ELF-1 (cell line): ENCODE measurements at places on chromosomes 6 and 20.

- no peak for DNase-seq
Measured at GRCh38 chr6:131225959-131226358, 90.7 kb downstream of the AKAP7 start.

- no peak for DNase-seq
Measured at GRCh38 chr6:10369896-10370295, 45.0 kb downstream of the TFAP2A start.

DNA sequence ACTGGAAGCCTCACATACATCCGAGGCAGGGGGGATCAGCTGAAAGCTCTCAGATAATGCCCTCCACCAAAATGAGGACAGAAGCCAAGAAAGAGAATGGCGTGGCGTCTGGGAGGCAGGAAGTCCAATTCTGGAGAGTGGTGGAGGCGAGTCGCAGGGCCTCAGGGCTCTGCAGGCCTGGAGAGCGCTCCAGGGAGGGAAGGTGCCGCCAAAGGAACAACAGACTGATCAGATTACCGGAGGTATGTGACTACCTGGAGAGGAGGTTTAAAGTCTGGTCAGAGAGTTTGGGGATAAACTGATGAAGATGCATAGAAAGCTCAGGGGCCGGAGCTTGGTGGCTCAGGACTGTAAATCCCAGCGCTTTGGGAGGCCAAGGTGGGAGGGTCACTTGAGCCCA lies 11.2 kb upstream of the IP6K3 start:
- peak; percentile 76 for DNase-seq

GRCh38 chr6:34447386-34447785 lies 18.5 kb upstream of the PACSIN1 start:
- DNase-seq: no peak

- DNase-seq: no peak
Measured at GRCh38 chr20:35007413-35007812, 51.7 kb downstream of the MYH7B start.

DNA sequence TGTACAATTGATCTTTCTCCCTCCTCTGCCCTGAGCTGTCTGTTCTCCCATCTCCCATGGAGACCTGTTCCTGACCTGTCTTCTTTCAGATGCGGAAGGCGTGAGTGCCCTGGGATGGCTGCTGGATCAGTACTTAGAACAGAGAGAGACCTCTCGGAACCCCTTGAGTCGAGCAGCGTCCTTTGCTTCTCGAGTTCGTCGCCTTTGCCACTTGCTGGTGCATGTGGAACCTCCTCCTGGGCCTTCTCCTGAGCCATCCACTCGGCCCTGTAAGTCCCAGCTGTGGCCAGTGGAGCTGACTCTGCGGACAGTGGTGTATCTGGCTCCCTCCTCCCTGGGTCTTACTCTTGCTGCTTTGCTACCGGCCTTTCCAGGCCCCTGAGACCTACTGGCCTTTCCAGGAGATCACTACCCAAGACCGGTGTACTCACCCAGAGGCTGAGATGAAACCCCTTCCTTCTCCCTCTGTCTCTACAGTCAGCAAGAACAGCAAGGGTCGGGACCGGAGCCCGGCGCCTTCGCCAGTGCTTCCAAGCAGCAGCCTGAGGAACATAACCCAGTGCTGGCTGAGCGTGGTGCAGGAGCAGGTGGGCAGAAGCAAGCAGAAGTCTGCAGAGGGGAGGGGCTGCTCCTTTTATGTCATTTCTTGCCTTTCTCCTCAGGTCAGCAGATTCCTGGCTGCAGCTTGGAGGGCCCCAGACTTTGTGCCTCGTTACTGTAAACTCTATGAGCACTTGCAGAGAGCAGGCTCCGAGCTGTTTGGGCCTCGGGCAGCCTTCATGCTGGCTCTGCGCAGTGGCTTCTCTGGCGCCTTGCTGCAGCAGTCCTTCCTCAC lies 22.5 kb downstream of the CUL9 start:
- DNase-seq: peak; percentile 47

GRCh38 chr20:34373445-34373844 lies 10.4 kb downstream of the ITCH start:
- no peak for DNase-seq

GRCh38 chr20:17613328-17614175 lies 43.7 kb downstream of the DSTN start:
- no peak for DNase-seq

DNA sequence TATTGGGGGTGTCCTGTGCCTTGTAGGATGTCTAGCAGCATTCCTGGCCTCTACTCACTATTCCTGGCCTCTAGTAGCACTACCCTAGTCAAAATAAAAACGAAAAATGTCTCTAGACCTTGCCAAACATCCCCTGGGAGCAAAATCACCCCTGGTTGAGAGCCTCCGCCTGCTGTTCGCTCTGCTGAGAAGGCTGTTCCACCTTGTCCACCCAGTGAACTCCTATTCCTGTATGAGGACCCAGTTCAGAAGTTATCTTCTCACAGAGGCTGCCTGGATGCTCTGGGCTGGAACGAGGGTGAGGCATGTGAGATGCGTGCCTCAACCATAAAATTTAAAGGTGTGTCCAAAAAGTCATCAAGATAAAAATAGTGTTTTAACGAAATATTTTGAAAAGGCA lies 101.9 kb downstream of the TOX2 start:
- no peak for DNase-seq

DNA sequence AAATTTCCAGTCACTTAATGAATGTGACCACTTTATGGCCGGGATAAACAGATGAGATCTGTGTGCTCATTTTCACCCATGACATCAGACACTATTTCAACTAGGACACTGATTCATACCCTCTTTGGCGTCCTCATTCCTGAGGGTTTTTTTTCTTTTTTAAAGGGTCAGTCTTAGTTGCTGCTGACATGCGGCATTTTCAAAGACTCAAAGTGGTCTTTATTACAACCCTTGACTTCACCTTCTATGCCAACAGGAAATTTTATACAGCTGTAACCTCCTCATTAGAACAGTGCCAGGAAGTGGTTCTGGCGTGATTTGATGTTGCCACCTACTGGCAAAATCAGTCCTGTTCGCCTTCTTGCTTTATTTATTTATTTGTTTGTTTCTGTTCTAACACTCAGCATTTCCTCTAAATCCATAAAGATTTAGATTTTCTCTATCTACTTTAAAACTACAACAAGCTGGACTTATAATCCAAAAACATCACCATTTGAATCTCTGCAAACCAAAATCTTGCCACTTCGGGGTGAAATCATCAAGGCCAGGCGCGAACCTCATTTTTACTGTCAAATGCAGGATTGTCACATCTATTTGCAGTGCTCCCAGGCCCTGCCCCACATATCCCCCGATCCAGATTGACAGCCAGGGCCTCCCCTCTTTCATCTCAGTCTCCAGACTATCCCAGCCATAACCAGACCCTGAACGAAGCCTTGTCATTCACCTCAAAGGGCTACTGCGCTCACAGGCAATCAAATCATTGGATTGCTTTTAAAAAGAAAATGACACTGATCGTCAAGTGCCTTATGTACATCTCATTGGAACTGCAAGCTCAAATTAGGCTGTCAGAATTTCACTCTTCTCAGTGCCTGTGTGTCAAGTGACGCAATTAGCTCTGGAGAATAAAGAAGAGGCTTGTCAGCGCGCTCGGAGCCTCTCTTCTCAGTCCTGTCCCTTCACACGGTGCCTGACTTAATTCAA lies 77.5 kb downstream of the C6orf118 start:
- DNase-seq: peak; percentile 3

- DNase-seq: no peak
Measured at GRCh38 chr6:124197148-124197547, 393.5 kb downstream of the NKAIN2 start.

DNA sequence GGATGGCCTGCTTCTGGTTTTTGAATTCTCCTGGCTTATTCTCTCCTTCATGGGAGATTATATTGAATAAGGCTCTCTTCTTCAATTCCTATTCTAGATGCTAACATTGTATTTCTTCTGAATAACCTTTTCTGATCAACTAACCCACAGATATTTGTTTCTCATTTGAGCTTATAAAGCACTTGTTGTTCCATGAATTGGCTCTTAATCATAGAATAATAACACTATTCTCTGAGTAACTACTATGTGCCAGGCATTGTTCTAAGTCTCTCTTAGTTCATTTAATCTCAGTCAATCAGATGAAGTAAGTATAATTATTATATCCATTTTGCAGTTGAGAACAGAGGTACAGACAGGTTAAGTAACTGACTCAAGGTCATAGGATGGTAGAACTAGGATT lies 136.3 kb upstream of the MLIP start:
- DNase-seq: no peak

DNA sequence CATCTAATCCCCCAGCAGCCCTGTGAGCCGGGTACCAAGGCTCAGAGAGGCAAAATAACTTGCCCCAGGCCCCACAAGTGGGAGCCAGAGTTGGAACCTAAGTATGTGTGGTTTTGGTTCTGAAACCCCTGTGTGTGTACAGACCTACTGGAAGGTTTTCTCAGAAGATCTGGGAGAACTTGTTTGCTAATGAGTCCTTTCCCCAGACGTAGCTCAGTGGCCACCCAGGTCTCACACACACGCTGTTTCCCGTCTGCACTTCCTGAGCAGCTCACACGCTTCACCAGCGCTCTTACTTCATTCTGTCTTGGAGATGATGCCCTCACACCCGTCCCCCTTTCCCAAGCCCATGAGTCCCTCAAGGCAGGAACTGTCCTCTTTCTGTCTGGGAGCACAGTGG lies 8.2 kb downstream of the CCN5 start:
- no peak for DNase-seq

- no peak for DNase-seq
Measured at GRCh38 chr6:17866876-17867444, 120.5 kb downstream of the KIF13A start.

DNA sequence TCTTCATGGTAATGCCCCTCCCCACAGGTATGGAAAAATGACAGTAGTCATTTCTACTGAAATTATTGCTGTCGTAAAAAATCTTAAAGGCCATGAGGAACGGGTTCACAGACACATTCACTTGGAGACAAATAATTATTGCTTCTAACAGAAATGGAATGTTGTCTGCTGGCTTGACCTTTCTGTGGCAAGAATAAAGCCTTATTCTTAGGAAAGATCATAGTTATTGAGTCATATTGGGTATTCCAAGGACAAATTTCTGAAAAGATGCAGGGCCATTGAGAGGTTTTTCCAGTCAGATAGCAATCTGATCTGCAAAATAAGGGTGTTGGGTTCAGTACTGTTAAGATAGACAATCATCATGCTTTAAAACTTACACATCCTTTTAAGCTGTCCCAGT lies 29.2 kb downstream of the AKAP7 start:
- DNase-seq: no peak

DNA sequence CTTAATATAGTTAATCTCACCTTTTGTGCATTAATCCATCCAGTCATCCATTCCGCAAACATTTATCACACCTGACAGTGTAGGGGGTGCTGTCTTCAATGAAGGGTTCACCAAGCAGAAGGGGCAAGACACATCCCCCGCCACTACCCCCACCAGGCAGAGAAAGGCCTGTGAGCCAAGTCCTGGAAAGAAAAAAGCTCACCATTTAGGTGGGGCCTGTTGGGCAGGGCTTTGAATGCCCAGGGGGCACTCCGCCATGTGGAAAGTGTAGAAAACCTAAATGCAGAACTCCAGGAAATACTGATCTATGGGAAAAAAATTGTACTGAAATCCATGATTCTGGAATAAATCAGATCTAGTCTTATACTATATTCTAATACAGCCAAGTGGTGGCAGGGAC lies 4.8 kb upstream of the STX16 start:
- no peak for DNase-seq

DNA sequence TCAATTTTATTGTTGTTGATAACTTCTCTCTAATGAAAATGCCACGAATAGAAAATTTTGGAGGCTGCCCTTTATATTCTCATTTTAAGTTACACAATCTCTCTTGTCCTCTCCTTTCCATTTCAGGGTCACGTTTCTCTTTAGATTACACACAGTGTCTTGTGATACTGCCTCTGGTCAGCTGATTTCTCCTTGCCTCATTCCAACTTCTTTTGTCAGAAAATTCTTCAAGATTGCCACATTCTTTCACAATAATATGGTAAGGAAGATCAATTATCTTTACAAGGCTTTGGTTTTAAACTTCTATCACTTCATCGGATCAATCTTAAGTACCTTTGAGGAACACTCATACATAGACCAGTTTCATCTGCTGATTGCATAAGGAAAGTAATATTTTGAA lies 370.3 kb downstream of the RFPL4B start:
- DNase-seq: no peak

DNA sequence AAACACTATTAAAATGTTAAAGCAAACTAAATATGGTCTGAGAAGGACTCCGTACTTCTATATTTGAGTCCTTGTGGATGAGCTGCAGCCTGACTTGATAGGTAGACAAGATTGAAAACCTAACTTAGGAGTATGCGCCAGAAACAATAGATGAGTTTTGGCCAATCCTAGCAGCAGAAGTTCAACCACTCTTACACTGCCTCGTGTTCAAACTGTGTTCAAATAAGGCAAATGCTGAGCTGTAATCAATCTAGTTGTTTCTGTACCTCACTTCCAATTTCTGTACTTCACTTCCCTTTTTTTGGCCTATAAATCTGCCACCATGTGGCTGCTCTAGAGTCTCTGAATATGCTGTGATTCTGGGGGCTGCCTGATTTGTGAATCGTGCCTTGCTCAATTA lies 13.2 kb upstream of the SERINC1 start:
- DNase-seq: peak; percentile 23

DNA sequence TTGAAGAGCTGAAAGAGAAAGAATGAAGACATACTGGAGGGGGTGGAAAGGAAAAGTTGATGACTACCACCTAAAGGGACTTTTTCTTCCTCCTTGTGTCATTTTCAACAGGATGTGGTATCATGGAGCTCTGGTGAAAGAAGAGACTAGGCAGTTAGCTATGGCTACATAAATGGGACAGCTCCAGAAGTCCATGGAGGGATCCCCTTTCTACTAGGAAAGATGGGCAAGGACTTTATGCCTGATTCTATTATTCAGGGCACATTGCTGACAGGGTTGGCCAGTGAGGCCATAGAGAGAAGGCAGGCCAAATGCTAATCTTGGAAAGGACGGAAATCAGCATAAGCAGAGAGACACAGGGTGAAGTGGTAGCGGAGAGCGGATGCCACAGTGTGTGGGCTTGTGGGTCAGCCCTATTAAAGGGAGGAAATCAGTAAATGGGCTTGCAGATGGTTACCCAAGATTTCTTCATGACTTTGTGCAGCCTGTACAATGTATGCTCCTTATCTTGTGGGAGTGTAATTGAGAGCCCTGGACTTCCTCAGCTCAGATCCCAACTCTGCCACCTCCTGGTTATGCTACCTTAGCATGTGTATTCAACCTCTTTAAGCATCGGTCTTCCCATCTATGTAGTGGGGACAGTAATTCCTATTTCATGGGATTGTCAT lies 77.4 kb upstream of the TMEM170B start:
- DNase-seq: no peak

DNA sequence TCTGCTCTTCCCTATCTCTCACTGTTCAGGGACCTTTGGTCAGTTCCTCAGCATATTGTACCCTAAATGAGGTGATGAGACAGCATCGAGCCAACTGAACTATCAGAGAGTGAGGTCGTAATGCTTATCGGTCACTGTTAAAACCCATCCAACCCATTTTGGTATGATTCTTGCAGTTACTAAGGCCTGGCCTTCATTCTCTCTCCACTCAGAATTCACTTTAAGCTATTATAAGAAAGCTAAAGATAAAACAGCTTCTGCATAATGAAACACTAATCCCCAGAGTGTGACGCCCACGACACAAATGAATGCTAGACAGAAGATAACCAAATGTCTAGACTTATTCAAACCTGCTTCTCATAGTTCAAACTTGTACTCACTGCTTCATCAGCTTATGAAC lies 175.8 kb downstream of the GMPR start:
- no peak for DNase-seq

GRCh38 chr20:33832103-33832804 lies 21.1 kb downstream of the CHMP4B start:
- no peak for DNase-seq
